ENCODE measurements at places on chromosomes 2 and 18. TPM values are rescaled to one million over a fixed set of nuclear protein-coding genes. Genes with fewer than 3 reads are reported as not detected.

LNPK gene
- 20.8 TPM for total RNA-seq

LRATD1 gene
- 0.57 TPM for total RNA-seq

RRM2 gene
- 110 TPM for total RNA-seq

NEB gene
- total RNA-seq, result not detected

KANSL3 gene
- 45.2 TPM for total RNA-seq

UGT1A10 gene
- not detected for total RNA-seq

VSNL1 gene
- total RNA-seq, result 0.94 TPM

PLB1 gene
- 1.5 TPM for total RNA-seq

LRRTM1 gene
- total RNA-seq, result not detected

AQP12A gene
- not detected for total RNA-seq

NOSTRIN gene
- total RNA-seq, result not detected

SNORC gene
- total RNA-seq, result 0.71 TPM

LYG2 gene
- total RNA-seq, result not detected

DNA sequence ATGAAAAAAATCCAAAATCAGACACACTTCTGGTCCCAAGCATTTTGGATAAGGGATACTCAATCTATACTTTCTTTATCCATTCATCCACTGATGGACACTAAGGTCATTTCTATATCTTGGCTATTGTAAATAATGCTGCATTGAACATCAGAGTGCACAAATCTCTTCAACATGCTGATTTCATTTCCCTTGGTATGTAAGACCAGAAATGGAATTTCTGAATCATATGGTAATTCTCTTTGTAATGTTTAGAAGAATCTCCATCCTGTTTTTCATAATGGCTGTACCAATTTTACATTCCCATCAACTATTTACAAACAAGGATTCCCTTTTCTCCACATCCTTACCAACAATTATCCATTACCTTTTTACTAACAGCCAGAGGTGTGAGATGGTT is 33.7 kb upstream of the MCM6 start:
- DNase-seq, result no peak

DNA sequence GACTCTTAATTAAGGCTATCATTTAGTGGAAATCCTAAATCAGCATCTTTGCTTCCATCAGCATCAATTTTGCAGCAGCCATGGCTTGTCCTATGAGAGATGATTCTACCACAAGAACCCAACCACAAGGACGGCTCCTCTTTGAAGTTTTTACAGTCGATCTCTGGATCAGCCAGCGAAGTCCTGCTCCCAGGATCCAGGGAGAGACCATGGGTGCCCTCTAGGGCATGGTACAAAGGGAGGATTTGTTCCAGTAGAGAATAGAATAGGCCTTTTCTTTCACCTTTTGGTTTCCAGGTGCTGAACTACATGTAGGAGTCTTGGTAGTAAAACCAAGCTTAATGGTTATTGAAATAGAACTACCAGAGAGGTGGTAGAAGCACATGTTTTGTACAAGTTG is 52.7 kb downstream of the TMEM200C start:
- DNase-seq, result no peak

- DNase-seq, result no peak
Measured at GRCh38 chr2:96594691-96595152, 43.4 kb downstream of the KANSL3 start.

- DNase-seq, result no peak
Measured at GRCh38 chr2:220215785-220216184, 588.4 kb downstream of the SLC4A3 start.

- peak; percentile 64 for DNase-seq
Measured at GRCh38 chr2:102046135-102046986, 54.6 kb downstream of the IL1R2 start.

GRCh38 chr2:136013955-136014354 is 28.5 kb upstream of the DARS1 start:
- DNase-seq, result no peak

DNA sequence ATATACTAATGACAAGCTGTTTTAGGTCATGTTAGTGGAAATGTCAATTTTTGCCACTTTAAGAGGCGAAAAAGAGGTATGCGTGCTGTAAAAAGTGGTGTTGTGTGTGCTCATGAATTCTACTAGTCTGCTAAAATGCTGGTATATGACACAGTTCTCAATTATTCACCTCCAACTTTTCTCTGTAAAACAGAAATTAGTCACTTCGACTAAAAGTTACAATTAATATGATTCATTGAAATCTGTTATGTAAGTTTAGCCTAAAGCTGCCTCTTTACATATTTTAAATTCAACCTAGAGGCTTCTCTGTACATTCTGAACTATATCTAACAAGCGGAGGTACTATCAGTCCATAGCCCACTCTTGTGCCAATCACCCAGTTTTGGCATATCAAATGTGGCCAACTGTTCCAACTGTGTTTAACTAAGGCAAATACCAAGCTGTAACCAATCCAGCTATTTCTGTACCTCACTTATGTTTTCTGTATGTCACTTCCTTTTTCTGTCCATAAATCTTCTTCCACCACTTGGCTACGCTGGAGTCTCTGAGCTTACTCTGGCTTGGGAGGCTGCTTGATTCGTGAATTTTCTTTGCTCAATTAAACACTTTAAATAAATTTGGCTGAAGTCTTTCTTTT is 20.8 kb downstream of the BAZ2B start:
- DNase-seq, result no peak

DNA sequence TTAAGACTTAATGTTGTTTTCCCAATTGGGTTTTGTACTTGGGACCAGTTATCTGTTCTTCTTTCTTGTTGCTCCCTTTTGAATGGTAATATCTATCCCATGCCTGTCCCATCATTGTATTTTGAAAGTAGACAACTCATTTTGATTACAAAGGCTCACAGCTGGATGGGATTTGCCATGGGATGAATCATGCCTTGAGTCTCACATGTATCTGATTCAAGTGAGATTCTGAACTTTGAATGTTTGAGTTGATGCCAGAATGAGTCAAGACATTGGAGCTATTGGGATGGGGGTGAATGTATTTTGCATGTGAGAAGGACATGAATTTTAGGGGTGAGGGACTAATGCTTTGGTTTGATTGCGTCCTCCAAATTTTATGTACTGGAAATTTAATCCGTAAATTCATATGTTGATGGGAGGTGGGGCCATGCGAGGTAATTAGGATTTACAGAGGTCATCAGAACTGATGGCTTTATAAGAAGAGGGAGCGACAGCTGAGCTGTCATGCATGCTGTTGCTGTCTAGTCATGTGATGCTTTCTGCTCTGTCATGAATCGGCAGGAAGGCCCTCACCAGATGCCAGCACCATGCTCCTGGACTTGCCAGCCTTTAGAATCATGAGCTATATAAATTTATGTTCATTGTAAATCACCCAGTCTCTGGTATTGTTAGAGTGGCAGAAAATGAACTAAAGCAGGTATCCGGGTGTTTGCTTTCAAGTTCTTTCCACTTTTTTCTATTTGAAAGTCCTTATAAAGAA is 741.3 kb upstream of the RAB6C start:
- DNase-seq, result peak; percentile 10

DNA sequence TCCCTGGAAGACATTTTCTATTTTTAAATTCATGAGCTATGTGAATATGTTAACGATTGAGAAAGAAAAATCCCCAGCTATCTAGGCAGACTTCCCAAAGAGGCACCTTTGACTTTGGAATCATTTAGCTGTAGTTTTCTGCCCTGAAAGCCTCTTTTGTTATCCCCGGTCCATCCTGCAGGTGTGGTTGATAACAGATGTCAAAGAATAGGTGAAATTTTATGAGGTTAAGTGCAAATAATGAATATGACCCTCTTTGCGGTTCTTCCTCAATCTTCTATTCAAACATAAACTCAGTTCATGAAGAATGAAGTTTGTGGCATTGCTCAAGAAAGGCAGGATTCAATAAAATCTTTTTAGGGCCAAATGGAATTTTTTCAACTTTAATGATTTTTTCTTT is 51.6 kb upstream of the ATP8B1 start:
- DNase-seq, result no peak

DNA sequence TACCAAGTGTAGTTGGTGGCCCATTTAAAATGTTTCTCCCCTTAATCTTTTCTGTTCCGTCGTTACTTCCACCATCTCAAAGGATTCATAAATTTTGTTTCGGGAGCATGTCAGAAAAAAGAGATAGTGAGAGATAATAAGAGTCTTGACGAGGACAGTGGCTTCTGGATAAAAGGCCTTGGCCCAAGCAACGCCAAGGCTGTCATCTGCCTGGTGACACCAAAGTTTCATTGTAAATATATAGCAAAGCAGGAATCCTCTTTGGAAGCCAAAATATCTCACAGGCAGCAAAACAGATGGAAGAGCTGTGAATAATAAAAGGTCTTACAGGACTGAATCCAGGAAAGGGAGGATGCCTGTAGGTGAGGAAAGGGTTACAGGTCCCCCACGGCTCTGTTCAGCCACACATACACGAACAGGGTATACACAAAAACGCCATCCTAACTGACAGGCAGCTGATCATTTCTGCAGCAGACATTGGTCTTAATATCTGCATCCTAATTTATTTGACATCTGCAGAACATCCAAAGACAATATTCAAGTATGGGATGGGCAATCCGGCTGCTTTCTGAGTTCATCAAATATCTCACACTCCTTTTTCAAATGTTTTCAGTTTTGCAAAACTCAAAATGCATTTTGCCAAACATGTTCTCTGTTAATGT is 382.8 kb downstream of the OSR1 start:
- no peak for DNase-seq

- DNase-seq, result no peak
Measured at GRCh38 chr2:241788135-241788534, 11.5 kb downstream of the GAL3ST2 start.

DNA sequence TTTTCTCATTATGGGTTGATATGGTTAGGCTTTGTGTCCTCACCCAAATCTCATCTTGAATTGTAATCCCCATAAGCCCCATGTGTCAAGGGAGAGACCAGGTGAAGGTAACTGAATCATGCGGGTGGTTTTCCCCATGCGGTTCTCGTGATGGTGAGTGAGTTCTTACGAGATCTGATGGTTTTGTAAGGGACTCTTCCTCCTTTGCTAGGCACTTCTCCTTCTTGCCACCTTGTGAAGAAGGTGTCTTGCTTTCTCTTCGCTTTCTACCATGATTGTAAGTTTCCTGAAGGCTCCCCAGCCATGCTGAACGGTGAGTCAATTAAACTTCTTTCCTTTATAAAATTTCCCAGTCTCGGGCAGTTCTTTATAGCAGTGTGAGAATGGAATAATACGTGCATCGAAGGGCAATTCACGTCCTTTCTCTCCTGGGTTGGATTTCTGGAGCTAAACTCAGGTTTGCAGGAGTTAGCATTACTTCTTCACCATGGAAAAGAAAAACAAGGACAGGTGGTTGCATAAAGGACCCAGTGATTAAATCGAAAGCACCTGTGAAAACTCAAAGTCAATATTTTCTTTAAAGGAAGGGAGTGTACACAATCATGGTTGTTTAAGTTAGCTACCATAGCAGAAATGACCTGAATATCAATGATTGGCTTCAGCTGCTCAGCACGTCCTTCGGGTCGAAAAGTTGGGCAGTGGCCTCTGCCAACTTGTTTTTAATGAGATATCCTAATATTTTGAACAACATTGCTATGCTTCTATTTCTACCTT is 54.1 kb downstream of the CDC42EP3 start:
- DNase-seq, result no peak

DNA sequence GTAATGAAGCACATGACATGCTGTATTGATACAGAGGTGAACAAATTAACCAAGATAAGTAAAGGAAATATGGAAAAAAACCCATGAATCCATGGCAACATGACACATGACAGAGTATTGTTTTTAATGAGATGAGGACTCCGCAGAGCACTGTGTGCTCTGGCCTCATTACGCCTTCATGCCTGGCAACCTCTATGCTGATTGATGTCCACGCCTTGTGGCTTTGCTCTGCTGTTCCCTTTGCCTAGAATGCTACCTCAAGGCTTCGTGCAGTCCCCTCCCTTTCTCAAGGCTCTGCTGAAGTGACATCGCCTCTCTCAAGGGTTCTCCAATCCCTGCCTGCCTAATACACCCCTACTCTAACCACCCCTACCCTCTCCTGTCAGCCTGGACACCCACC is 8.4 kb downstream of the SIGLEC15 start:
- no peak for DNase-seq

GRCh38 chr18:25647404-25647803 is 295.4 kb upstream of the ZNF521 start:
- DNase-seq, result no peak

GRCh38 chr18:13538630-13539029 is 187.7 kb downstream of the FAM210A start:
- DNase-seq, result no peak

GRCh38 chr2:11657195-11657594 is 12.8 kb downstream of the NTSR2 start:
- no peak for DNase-seq

GRCh38 chr2:144521686-144522085 is 1.8 kb upstream of the ZEB2 start:
- DNase-seq, result no peak

- no peak for DNase-seq
Measured at GRCh38 chr2:27264253-27264752, 1.5 kb upstream of the SLC30A3 start.

DNA sequence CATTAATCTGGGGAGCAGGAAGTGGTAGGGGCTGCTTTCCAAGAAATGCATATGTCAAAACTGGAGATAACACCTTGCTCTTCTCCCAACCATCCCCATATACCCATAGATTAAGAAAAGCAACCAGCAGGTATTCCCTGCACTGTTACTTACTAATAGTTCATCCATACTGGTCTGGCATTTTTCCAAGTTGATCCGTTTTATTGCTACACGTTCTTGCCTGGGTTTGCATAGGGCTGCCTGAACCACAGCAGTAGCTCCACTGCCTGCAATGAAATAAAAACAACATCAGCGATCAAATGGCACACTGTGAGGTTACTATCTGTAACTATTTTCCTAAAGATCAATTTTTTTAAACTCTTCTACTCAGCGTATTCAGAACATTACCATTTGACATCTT is 65.6 kb downstream of the STK39 start:
- no peak for DNase-seq

- DNase-seq, result no peak
Measured at GRCh38 chr18:5969989-5970403, 74.7 kb upstream of the TMEM200C start.

- DNase-seq, result peak; percentile 65
Measured at GRCh38 chr2:222939208-222939856, 78.5 kb downstream of the ACSL3 start.

GRCh38 chr2:156745619-156746018 is 309.4 kb downstream of the GPD2 start:
- no peak for DNase-seq

- peak; percentile 69 for DNase-seq
Measured at GRCh38 chr2:160429248-160430000, 64.2 kb downstream of the RBMS1 start.

GRCh38 chr18:76445275-76445674 is 49.8 kb downstream of the ZNF516 start:
- DNase-seq, result peak; percentile 88
